ENCODE measurements at places on chromosomes 12 and 14.

- DNase-seq, result no peak
Measured at GRCh38 chr12:23810329-23810902, 139.1 kb downstream of the SOX5 start.

GRCh38 chr12:83538361-83538965 lies 851.8 kb downstream of the TMTC2 start:
- no peak for DNase-seq

- DNase-seq, result no peak
Measured at GRCh38 chr12:73769337-73769736, 768.3 kb upstream of the ATXN7L3B start.

DNA sequence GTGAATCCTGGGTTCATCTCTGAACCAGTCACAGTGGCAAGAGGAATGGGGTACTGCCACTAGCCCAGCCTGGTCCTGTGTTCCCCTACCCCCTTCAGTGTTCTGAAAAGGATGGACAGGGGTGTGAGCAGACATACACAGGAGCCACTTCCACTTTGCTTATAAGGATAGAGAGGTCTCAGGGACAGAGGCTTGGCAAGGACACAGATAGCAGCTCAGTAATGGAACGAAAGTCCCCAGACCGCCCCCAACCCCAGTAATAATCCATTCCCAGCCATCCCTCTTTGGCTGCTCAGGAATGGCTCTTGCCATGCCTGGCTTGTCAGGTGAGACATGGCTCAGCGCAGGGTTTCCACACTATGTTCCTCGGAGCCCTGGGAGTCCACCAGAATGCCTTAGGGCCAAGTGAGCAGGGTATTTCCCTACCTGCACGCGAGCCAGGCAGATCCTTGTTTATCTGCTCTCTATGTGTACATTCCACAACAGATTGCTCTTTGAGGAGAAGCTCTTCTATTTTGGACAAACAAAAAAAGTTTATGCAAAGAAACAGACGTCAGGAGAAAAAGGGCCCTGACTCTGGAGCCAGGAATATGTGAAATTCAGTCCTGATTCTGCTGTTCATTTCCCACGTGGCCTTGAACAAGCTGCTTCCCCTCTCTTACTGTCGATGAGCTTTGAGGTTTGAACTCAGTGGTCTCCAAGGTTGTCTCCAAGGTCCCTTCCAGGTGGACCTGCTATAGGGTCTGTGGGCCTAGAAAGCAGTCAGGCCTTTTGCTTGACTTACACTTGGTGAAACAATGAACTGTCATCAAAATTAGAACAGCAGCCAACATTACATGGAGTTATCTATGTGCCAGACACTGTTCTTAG lies 10.0 kb downstream of the UBE3B start:
- DNase-seq, result no peak

GRCh38 chr14:47507861-47508260 lies 167.5 kb downstream of the MDGA2 start:
- DNase-seq, result no peak

GRCh38 chr14:102464006-102464405 lies 45.6 kb downstream of the ANKRD9 start:
- no peak for DNase-seq

DNA sequence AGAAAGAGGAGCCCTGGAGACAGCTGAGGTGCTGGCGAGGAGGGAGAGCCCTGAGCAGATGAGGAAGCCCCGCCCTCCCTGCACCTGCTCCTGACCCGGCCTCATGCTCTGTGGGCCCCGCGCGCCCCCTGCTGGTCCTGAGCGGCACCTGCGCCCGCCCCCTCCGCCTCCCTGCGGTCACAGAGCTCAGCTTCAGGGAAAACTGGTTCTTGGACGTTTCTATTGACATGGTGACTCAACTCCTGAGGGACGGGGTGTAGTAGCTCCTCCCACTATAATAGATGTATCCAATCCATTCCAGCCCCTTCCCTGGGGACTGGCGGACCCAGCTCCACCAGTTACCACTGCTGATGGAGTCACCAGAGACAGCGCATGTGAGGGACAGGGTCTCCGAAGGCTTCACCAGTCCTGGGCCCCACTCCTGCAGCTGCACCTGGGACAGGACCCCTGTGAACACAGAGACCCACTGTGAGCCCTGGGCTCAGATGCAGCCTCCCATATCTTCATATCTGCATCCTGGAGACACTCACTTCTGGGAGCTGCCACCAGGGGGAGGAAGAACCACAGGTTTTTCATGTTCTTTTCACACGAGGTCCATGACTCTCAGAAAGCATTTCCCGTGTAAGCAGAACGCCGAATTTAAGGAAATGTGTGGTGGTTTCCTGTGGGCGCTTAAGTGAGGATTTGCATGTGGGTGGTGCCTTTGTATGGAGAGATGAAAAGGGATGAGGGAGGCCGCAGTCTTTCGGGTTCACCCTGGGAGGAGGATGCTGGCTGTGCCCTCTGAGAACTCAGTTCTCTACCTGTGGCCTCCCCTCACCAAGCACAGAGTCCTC lies 1346.4 kb downstream of the TMEM121 start:
- no peak for DNase-seq

DNA sequence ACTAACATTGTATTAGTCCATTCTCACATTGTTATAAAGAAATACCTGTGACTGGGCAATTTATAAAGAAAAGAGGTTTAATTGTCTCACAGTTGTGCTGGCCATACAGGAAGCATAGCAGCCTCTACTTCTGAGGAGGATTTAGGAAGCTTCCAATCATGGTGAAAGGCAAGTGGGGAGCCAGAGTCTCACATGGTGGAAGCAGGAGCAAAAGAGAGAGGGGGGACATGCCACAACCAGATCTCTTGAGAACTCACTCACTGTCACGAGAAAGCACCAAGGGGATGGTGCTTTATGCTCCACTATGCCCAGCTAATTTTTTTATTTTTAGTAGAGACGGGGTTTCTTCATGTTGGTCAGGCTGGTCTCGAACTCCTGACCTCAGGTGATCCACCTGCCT lies 13.3 kb downstream of the OS9 start:
- no peak for DNase-seq

- no peak for DNase-seq
Measured at GRCh38 chr12:45598761-45599160, 130.7 kb upstream of the ARID2 start.

- no peak for DNase-seq
Measured at GRCh38 chr12:43132291-43132690, 419.7 kb downstream of the ADAMTS20 start.

DNA sequence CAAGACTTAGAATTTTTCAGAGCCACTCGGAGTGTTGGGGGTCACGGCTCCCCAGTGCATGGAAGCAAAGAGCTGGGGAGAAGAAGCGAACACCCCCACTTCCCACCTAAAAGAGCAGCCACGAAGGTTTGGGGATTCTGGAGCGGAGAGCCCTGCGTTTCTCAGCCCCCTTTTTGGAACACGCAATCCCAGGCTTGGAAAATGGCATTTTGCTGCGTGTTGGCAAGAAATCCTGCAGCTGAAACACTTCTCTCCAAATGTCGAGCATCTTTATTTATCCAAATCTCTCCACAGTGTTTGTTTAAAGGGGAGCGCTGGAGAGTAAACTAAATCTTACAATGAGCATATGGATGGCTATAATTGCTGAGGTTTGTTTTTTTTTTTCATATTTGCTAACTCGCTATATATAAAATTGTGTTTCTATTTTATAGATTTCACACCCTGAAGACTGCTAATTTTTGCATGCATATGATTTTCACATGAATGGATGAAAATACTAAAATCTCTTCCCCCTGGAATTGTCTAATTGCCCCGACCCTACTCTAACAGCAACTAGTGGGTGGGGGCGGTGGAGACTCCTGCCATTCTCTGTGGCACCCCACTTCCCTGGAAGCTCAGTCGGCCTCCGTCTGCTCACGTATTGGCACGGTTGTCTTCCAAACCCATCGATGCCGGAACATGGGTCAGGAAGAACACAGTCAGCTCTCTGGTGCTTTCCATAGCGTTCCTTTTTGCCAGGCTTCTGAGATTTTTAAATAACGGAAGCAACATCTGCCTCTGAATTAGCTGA lies 120.5 kb downstream of the GCH1 start:
- DNase-seq, result no peak

DNA sequence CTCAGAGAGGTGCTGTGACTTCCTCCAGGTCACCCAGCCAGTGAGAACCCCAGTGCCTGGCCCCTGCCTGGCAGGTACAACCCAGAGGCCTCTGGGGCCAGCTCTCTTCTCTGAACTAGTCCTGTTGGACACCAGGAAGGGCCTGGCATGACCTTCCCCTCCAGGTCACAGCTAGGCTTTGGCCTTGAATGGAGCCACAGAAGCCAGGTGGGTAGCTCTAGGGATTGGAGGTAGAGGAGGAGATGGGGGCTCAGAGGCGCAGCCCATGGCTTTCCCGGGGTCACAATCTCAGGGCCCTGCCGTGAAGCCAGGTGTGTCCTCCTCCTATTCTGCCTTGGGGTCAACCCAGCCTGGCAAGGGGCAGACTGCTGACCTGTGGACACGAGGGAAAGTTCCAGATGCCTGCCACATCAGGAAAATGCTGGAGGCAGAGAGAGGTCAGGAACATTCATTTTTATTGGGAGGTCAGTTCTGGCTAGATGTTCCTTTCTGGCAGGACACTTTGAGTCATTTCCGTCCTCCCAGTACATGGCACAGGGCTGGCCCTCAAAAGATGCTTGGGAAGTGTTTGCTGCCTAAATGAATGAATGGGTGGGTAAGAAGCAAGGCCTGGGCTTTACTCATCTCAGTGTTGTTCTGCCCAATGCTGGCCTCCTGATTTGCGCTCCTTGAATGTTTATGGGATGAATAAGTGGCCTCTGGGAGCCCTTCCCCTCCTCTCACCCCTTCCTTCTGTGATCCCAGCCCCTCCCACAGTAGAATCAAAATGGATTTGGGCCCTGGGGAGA lies 25.4 kb downstream of the FAM222A start:
- no peak for DNase-seq

DNA sequence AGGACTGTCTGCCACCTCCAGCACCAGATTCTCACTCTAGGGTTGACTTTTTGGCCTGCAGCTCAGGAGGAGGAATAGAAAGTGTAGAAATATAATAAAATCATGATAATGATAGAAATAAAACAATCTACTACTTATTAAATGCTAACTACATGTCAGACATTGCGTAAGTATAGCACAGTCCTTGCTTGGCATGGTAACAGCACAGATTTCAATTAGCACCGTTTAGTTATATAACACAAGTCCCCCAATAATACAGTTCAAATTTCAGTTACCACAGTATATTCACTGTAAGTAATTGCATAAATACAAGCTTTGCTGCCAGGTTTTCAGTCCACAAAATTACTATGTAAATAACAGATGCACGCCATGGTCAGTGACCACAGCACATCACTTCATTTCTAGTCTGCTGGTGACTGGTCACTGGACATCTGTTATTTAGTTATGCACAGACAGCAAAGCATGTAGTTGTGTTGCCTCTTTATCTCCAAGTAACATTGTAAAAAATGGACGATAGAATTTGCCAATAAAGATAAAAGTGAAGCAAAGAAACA lies 6.5 kb upstream of the GLT8D2 start:
- no peak for DNase-seq

GRCh38 chr12:47819138-47819895 lies 386 bp downstream of the HDAC7 start:
- DNase-seq, result no peak

GRCh38 chr12:7142056-7142644 lies 12.0 kb downstream of the CLSTN3 start:
- no peak for DNase-seq

DNA sequence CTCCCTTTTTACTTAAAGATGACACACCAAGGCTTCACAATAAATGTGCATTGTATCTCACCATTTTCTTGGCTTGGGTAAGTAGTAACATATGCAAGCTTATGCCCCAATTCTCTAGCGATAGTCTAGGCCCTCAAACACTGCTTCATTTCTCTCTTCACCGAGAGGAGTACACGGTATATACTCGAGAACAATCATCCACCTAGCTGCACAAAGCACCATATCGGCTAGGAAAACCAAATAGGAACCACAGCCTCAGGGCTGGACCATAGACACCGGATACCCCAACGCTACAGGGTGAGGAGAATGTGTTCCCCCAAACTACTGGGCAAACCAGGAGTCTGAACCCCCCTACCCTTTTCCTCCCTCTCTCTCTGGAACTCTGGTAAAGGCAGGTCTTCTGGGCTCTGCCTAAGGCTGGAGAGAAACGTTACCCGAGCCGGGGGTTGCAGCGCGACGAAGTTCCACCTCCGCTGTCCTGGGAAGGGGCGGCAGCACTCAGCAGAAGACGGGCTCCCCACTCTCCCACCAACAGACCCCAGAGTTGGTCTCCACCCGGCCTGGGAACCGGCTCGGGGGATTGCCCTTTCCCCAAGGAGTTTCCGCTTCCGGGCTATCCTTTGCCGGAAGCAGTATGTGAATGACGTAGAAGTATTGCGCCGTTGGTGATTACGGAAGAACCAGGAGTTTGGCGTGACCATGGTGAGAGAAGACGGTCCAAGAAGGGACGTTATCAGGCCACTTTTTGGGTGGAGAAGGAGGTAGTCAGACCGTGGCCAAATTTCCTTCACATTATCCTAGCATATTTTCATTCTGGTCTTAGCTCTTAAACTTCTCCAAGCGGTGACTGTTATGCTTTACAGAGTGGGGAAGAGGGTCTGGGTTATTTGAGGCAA lies at the start of the genes AREL1 and FCF1:
TSS of gene AREL1 (minus strand) at position 582 of the 896 bp plus-strand sequence. CDS start 27,465 bp downstream, outside the sequence.
TSS of gene FCF1 (plus strand) at position 646 of the 896 bp plus-strand sequence. CDS start at position 700, 54 bp downstream.
- DNase-seq, result peak; percentile 89

GRCh38 chr14:76997257-76997970 lies 31.1 kb downstream of the IRF2BPL start:
- no peak for DNase-seq
